ENCODE measurements at places on chromosomes 6 and 20.

GRCh38 chr6:157656437-157656997 lies 166.5 kb upstream of the SNX9 start:
- DNase-seq = no peak

DNA sequence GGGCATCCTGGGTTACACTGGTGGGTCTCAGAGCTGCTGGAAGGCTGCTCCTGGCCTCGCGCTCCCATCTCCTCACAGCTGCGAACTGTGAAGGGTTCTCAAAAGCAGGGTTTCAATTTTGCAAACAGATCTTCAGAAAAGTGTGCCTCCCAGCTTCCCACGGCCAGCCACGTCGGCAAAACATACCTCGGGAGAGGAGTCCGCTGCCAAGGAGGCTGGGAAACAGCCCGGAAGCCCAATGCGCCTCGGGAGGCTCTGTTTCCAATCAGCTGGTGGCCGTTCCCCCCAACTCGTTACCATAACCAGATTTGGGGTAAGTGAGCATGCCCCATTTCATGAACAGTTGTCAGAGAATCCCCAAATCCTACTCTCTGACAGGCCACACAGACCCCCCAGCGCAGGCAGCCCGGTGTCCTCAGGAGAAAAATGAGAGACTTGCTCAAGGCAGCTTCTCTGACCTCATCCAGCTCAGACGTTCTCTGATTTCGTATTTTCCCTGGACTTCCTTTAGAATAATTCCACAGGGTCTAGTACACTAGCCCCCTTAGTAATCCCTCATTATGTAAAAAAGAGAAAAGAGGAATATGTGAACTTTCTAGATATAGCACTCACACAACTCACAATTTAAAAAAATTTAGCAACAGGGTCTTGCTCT lies 98.4 kb downstream of the SNX5 start:
- no peak for DNase-seq

GRCh38 chr6:137869549-137870307 lies 2.7 kb downstream of the TNFAIP3 start:
- DNase-seq = no peak

- no peak for DNase-seq
Measured at GRCh38 chr6:166313255-166314070, 5.3 kb upstream of the PRR18 start.

DNA sequence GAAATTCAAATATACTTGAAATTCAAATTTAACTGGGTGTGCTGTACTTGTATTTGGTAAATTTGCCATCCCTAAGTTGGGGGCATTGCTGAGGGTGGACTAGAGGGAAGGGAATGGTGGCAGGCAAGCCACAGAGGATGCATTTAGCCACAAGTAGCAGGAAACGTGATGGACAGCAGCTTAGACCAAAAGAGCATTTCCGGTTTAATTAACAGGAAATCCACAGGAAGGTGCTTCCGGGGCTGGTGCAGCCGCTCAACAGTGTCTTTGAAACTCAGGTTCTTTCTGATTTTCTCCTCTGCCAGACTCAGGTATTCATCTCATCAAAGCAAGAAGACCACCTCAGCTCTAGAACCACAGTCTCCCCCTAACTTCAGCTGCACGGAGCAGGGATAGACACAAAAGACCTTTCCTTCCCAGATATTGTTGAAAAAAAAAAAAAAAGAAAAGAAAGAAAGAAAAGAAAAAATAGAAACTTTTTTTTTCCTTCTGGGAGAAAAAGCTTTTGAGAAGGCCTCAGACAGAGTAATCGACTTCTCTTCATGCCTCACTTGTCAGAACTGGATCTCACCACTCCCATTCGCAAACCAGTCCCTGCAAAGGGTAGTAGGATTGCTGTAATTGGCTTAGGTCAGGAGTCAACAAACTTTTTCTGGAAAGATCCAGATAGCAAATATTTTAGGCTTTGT lies 8.0 kb upstream of the BCAS1 start:
- no peak for DNase-seq

DNA sequence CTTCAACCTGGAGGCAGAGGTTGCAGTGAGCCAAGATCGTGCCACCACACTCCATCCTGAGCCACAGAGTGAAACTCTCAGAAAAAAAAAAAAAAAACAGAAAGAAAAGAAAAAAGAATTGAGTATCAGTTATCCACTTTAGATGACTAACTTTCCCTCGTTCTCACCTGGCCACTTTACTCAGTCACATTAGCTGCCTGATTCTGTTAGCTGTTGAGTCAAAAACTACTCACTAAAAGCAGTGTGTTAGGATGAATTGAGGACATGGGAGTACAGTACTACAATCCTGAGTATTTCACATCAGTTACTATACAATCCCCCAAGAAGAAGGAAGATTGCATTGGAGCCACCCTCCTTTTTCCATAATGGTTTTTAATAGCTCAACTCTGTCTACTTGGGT lies 114.6 kb downstream of the ADAT2 start:
- no peak for DNase-seq

DNA sequence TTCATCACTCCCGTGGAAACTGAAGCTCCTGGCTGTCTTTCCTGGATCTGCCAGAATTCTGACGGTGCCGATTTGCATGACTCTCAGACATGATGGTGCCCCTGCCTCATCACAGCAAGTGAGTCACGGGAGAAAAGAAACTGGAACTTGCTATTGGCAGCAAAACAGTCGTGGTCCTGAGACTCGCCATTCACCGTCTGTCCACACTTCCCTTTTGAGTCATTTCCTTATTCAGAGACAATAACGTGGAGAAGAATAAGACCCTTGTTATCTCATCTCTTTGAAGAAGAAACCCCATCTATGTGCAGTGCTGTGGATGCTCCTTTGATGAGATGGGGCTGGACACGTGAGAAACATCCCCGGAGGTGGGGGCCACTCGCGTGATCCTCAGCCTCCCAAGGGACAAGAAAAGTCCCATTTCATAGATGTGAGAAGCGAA lies 4.2 kb downstream of the GPR31 start:
- DNase-seq = no peak

GRCh38 chr6:25623879-25624278 lies 28.1 kb upstream of the SCGN start:
- no peak for DNase-seq

DNA sequence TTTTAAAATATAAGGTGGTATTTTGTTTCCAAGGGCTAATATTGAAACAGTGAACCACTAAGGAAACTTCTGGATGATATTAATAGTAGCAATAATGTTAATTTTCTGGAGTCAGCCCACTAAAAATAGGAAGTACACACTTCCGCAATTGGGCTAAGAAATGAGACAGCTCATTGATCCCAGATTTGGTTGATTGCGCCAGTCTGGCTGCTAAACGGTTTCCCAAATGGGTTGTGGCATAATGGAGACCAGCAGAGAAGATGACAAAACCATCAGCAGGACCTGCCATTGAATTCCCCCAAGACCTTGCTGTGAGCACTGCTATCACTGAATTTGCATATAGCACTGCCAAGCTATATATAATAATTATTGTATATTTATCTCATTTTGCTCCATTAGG lies 71.2 kb upstream of the SGK1 start:
- DNase-seq = no peak

DNA sequence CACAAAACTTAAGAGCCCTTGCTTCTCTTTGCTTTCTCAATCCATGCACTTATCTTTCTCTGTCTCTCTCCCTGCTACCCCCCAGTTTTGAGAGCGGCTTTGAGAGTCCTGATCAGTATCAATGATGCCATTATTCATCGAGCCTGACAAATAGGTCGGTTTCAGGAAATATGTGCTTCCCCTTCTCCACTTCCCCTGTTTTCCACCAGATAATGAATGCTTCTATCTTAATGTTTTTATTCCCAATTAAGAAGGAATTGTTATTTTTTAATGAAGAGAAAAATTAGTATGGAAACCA lies 117.7 kb downstream of the KIF13A start:
- DNase-seq = no peak

DNA sequence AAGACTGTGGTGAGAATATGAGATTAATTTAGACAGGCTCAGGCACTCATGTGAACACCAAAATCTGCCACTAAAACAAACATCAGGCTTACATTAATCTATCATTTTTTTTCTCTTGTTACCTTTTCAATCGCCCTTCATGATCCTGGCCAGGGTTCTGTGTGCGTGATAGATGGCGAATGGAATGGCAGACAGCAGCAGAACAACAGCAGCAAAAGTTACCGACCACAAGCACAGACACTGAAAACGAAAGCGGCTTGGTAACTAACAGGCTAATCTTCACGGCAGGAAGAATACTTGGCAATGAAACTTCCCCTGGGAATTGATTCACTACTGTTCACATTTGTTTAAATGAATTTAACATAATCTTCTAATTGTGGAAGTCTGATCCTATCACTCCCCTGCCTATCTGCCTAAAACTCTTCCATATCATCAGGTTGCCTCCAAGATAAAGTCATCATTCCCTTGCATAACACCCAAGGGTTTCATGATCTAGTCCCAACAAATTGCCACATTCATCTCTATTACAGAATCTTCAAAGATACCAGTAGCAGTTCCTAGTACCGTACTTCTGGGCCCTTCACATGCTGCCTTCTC lies 28.7 kb downstream of the PTPRK start:
- DNase-seq = no peak

GRCh38 chr6:28985462-28986164 lies 19.5 kb downstream of the ZNF311 start:
- DNase-seq = peak; percentile 18

DNA sequence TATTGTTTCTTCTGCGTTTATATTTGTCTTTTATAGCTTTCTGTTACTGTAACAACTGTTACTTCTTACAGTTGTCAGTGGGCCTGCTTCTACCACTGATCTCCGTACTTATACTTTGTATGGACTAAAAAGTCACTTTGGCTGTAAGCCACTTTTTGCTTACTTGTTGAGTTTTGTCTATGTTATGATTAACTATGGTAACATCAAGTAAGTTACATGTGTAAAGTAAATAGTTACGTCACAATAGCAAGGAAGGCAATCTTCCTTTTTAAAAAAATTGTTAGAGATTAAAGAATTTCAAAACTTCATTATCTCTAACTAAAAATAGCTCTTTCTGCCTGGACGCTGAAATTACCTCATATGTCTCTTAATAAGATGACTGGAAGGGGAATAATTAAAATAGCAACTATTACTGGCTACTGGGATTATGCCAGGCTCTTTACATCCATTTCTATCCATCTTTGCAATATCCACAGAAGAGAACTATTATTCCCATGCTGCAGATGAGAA lies 10.9 kb downstream of the TFB1M start:
- DNase-seq = no peak

DNA sequence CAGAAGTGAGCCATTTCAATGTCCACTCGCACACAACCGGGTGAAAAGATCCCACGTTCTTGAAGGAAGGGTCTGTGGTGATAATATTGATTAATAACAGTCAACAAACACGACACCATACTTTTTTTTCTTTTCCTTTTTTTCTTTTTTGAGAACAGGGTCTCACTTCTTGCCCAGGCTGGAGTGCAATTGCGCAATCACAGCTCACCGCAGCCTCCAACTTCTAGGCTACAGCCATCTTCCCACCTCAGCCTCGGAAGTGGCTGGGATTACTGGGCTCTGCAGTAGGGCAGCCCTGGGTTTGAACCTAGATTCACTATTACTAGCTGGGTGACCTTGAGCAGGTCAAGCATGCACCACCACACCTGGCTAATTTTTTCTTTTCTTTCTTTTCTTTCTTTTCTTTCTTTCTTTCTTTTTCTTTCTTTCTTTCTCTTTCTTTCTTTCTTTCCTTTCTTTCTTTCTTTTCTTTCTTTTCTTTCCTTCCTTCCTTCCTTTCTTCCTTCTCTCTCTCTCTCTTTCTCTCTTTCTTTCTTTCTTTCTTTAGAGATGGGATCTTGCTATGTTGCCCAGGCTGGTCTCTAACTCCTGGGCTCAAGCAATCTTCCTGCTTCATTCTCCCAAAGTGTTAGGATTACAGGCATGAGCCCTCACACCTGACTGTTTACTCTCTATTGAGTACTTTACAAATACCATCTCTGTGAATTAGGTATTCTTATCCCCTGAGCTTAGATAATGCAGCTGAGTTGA lies 123.9 kb downstream of the SNX5 start:
- no peak for DNase-seq

DNA sequence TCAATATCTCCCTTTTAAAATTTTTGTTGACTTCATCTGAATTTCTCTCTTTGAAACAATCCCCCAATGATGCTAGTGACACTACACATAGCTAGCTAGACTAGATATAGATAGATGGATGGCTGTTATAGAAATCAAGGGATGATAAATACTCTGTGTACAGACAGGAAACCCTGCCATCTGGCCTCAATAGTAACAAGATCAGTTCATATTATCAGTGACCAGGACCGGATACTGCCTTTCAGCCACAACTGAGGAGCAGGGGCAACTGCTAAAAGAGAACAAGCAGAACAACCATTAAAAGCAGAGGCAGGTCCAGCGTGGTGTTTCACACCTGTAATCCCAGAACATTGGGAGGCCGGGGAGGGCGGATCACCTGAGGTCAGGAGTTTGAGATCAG lies 118.3 kb upstream of the FAM184A start:
- DNase-seq = no peak

GRCh38 chr6:25503686-25504085 lies 148.3 kb upstream of the SCGN start:
- no peak for DNase-seq

DNA sequence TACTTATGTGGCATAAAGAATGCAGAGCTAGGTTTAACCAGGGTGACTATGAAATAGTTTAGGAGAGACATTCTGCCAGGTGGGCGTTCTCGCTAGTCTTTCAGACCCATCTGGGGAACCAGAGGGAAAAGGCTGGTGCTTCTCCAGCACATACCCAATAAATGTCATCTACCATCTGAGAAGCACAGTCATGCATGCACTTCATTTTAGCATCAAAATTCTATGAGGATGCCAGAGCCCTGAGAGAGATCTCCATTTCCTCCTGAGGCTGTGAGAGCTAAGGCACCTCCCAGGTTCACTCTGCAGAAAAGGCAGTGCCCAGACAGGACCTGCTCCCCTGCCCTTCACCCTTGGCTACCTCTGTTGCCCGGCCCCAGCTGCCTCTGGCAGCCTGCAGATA lies 231.7 kb upstream of the PRND start:
- no peak for DNase-seq

DNA sequence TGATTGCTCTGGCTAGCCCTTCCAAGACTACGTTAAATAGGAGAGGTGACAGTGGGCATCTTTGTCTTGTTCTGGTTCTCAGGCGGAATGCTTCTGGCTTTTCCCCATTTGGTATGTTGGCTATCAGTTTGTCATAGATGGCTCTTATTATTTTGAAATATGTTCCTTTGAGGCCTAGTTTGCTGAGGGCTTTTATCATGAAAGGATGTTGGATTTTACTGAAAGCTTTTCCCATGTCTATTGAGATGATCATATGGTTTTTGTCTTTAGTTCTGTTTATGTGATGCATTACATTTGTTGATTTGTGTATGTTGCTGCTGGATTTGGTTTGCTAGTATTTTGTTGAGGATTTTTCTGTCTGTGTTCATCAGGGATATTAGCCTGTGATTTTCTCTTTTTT lies 9.9 kb upstream of the RNASET2 start:
- no peak for DNase-seq

- no peak for DNase-seq
Measured at GRCh38 chr6:104589940-104590339, 269.8 kb downstream of the HACE1 start.

DNA sequence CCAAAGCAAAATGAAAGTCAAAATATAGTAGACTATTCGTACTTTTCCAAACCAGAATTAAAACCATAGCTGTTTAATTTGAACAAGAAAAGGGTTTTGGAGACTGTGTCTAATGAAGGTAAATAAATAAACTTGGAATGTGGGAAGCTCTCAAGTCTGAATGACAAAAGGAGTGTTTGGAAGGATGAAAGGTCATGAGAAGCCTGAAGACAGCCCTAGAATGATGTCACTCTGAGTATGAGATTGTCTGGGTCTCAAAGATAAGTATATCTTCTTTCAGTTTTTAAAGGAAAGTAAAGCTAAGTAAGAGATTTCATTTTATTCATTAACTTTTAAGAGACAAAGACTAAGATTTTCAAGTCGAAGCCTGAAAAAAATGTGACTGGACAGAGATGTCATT lies 72.9 kb downstream of the RFX6 start:
- no peak for DNase-seq

Data from substantia nigra (tissue), 51 donors.